ENCODE measurements at places on chromosomes 7 and 10. TPM values are rescaled to one million over a fixed set of nuclear protein-coding genes. Genes with fewer than 3 reads are reported as not detected.

GRCh38 chr7:148746135-148746534 lies 47.4 kb downstream of the CUL1 start:
- H3K4me1 ChIP-seq = no peaks in the 10 kb centered on the region
- no peak overlapping the region for H3K4me3 ChIP-seq
- H3K27me3 ChIP-seq = no peaks in the 10 kb centered on the region
- DNase-seq = no peak
- peaks cover 2% of the 10 kb centered on the region for H3K36me3 ChIP-seq

DNA sequence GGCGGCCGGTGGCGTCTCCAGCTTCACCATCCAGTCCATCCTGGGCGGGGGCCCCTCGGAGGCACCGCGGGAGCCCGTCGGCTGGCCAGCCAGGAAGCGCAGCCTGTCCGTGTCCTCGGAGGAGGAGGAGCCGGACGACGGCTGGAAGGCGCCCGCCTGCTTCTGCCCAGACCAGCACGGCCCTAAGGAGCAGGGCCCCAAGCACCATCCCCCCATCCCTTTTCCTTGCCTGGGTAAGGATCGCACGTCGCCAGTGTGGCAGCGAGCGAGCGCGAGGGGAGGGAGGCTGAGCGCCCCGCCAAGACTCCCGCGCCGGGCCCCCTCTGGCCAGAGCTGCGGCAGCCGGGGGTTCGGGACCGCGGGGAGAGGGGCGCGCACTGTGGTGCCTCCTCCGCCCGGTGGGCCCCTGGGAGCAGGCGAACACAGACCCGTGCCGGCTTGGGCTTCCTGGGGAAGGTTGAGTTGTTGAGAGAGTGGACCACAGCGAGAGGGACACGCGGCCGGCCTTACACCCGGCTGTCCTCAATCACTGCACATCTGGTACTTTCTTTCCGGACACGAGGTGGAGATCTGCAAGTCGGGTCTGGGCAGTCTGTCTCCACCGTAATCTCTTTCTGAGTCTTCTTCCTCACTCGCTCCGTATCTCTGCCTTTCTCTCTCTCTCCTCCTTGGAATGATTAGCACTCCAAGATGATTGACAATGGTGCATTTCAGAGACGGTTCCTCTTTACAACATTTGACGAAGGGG lies 652 bp downstream of the HMX2 start:
- no peaks in the 10 kb centered on the region for H3K4me1 ChIP-seq
- peak; percentile 24 for DNase-seq
- no peak overlapping the region for H3K27ac ChIP-seq
- peaks cover 76% of the 10 kb centered on the region for H3K27me3 ChIP-seq

The NANOS1 gene
- total RNA-seq = 1.1 TPM

- H3K27me3 ChIP-seq = no peaks in the 10 kb centered on the region
- DNase-seq = no peak
- no peaks in the 10 kb centered on the region for H3K36me3 ChIP-seq
- H3K27ac ChIP-seq = no peak overlapping the region
- H3K4me3 ChIP-seq = no peak overlapping the region
- H3K4me1 ChIP-seq = peaks cover under 1% of the 10 kb centered on the region
Observed at GRCh38 chr10:69692267-69692666, 62.2 kb downstream of the FAM241B start.

- peaks cover under 1% of the 10 kb centered on the region for H3K36me3 ChIP-seq
- H3K4me1 ChIP-seq = no peaks in the 10 kb centered on the region
- no peak for DNase-seq
- H3K27ac ChIP-seq = no peak overlapping the region
- H3K27me3 ChIP-seq = no peaks in the 10 kb centered on the region
Observed at GRCh38 chr7:77783545-77783944, 14.7 kb downstream of the TMEM60 start.

- no peaks in the 10 kb centered on the region for H3K27me3 ChIP-seq
- no peaks in the 10 kb centered on the region for H3K4me1 ChIP-seq
- no peak overlapping the region for H3K27ac ChIP-seq
- H3K4me3 ChIP-seq = no peak overlapping the region
- H3K36me3 ChIP-seq = no peaks in the 10 kb centered on the region
- no peak for DNase-seq
Observed at GRCh38 chr10:88735661-88736060, 24.2 kb upstream of the LIPN start.

- H3K27me3 ChIP-seq = no peaks in the 10 kb centered on the region
- no peak overlapping the region for H3K27ac ChIP-seq
- H3K4me3 ChIP-seq = no peak overlapping the region
- no peaks in the 10 kb centered on the region for H3K36me3 ChIP-seq
- H3K4me1 ChIP-seq = peaks cover 4% of the 10 kb centered on the region
- DNase-seq = no peak
Observed at GRCh38 chr7:47937711-47938573, 10.3 kb downstream of the PKD1L1 start.

The SPDYE1 gene
- not detected for total RNA-seq

DNA sequence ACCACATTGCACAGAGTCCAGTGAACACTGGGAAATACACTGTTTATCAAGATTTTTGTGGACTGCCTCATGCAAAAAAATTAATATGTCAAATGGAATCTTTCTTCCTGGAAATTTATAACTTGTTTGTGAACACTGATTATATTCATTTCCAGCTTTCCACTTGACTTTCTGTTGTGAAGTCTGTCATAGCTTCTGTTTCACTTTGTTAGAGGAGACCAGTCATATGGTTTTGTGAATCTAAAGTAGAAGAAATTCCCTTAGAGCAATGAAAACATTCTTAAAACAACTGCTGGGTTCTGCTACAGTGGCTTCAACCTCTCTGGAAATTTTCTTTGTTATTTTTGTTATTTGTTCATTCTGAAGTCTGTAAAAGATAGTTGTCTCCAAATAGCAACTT lies 349.5 kb upstream of the NFE2L3 start:
- H3K4me1 ChIP-seq = no peaks in the 10 kb centered on the region
- no peak for DNase-seq
- H3K36me3 ChIP-seq = no peaks in the 10 kb centered on the region
- no peak overlapping the region for H3K27ac ChIP-seq
- no peaks in the 10 kb centered on the region for H3K27me3 ChIP-seq

- no peaks in the 10 kb centered on the region for H3K36me3 ChIP-seq
- no peak overlapping the region for H3K4me3 ChIP-seq
- no peaks in the 10 kb centered on the region for H3K27me3 ChIP-seq
- H3K27ac ChIP-seq = no peak overlapping the region
- H3K4me1 ChIP-seq = no peaks in the 10 kb centered on the region
Observed at GRCh38 chr7:17026269-17026668, 144.5 kb upstream of the AGR3 start.

DNA sequence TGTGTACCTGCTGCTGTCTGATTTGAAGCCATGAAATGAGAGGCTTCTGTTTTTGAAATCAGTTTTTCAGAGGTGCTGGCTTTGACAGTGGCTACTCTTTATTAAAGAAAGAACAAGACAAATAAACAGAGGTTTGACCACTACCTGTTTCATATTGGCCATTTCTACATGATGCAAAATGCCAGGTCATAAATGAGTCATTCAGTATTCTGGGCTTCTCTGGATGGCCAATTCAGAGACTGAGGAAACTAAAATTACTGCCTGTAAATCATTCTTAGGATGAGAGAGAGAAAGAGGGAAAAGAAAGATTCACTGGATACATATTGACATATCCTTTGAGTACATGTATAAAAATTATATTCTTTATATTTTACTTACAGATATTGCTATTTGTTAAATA lies 303.3 kb upstream of the ETV1 start:
- no peaks in the 10 kb centered on the region for H3K27me3 ChIP-seq
- H3K4me1 ChIP-seq = no peaks in the 10 kb centered on the region
- H3K27ac ChIP-seq = no peak overlapping the region
- H3K4me3 ChIP-seq = no peak overlapping the region

The ZNF777 gene
- total RNA-seq = 12.9 TPM

DNA sequence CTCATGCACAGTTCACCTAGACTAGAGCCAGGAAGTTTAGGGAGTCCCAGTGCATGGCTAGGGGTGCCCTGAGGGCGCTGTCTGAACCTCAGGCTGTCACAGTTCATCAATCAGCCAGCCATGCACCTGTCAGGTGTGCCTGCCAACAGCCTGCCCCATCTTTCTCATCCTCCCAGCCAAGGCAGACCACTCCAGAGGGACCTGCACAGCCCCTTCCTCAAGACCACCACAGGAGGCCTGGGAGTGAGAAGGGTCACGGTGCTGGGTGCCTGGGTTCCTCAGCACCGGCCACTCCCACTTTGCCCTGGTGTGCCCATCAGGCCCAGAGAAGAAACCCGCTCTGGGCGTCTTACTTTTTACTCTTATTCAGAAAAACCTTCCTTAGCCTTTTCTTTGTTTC lies 8.4 kb downstream of the ATP6V1F start:
- no peak overlapping the region for H3K27ac ChIP-seq
- no peaks in the 10 kb centered on the region for H3K4me1 ChIP-seq
- H3K36me3 ChIP-seq = no peaks in the 10 kb centered on the region
- H3K4me3 ChIP-seq = no peak overlapping the region
- no peak for DNase-seq

GRCh38 chr7:41787651-41788350 lies 84.9 kb upstream of the INHBA start:
- no peaks in the 10 kb centered on the region for H3K27me3 ChIP-seq
- no peak overlapping the region for H3K4me3 ChIP-seq
- no peak overlapping the region for H3K27ac ChIP-seq
- peaks cover 2% of the 10 kb centered on the region for H3K4me1 ChIP-seq

The ST8SIA6 gene
- total RNA-seq = 0.91 TPM

- no peak overlapping the region for H3K4me3 ChIP-seq
- DNase-seq = no peak
- no peaks in the 10 kb centered on the region for H3K36me3 ChIP-seq
- peak overlapping the region; percentile 69 for H3K27ac ChIP-seq
Observed at GRCh38 chr7:139739863-139740597, 37.8 kb downstream of the HIPK2 start.

- no peaks in the 10 kb centered on the region for H3K4me1 ChIP-seq
- H3K4me3 ChIP-seq = no peak overlapping the region
- no peaks in the 10 kb centered on the region for H3K27me3 ChIP-seq
- no peaks in the 10 kb centered on the region for H3K36me3 ChIP-seq
Observed at GRCh38 chr10:113922787-113923570, 68.5 kb downstream of the NHLRC2 start.

- no peaks in the 10 kb centered on the region for H3K36me3 ChIP-seq
- peak overlapping the region; percentile 17 for H3K27ac ChIP-seq
- no peak for DNase-seq
- H3K4me3 ChIP-seq = no peak overlapping the region
Observed at GRCh38 chr10:58752665-58753064, 240.0 kb downstream of the BICC1 start.

The HIF1AN gene
- total RNA-seq = 40.6 TPM

DNA sequence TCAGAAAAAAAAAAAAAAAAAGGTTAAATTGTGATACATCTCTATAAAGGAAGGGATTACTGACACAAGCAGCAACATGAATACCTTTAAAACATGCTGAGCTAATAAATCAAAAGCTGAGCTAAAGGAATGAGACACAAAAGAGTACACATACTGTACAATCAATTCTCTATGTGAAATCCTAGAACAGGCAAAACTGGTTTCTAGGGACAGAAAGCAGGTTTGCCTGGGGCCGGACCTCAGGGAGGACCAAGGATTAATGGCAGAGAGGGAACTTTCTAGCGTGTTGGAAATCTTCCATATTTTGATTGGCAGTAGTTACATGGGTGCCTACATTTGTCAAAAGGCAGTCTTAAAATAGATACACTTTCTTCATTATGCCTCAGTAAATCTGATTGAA lies 52.5 kb downstream of the KLRG2 start:
- no peaks in the 10 kb centered on the region for H3K4me1 ChIP-seq
- H3K4me3 ChIP-seq = no peak overlapping the region
- H3K27ac ChIP-seq = no peak overlapping the region
- peak; percentile 16 for DNase-seq
- peaks cover 3% of the 10 kb centered on the region for H3K36me3 ChIP-seq
- no peaks in the 10 kb centered on the region for H3K27me3 ChIP-seq

GRCh38 chr10:21304198-21304597 lies 221.3 kb downstream of the SKIDA1 start:
- no peaks in the 10 kb centered on the region for H3K36me3 ChIP-seq
- H3K4me3 ChIP-seq = no peak overlapping the region
- H3K27me3 ChIP-seq = no peaks in the 10 kb centered on the region
- no peaks in the 10 kb centered on the region for H3K4me1 ChIP-seq

DNA sequence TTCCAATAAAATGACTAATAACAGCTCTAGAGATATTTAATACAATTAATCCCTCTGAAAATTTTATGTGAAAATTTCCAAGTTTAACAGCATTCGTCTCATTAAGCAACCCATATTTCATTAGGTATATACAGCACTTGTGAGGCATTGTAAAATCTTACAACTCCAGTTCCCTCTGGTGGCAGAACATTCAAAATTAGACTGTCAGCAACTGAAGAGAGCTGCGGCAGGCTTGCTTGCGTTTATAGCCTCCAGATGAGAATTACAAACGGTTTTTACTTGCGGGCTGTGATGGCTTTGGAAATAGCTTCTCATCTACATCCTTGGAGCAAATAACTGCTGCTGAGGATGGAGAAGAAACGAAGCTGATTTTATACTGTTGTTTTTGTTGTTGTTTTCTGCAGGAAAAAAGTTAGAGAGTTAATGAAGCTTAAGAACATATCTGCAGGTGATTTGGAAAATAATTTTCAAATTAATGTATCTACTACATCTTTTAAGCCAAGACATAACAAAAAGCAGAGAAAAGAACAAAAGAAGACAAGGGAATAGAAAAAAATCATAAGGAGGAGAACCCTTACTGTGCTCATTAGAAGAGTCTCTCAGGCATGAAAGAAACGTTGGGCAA lies 171.3 kb downstream of the MAGI2 start:
- H3K4me3 ChIP-seq = peak overlapping the region; percentile 38
- H3K27ac ChIP-seq = no peak overlapping the region
- H3K36me3 ChIP-seq = no peaks in the 10 kb centered on the region

GRCh38 chr7:115042596-115042995 lies 120.7 kb downstream of the MDFIC start:
- H3K4me1 ChIP-seq = no peaks in the 10 kb centered on the region
- no peaks in the 10 kb centered on the region for H3K27me3 ChIP-seq
- H3K4me3 ChIP-seq = no peak overlapping the region
- H3K36me3 ChIP-seq = no peaks in the 10 kb centered on the region
- H3K27ac ChIP-seq = no peak overlapping the region
- no peak for DNase-seq

- peak overlapping the region; percentile 29 for H3K27ac ChIP-seq
- H3K4me3 ChIP-seq = no peak overlapping the region
- no peaks in the 10 kb centered on the region for H3K27me3 ChIP-seq
- H3K36me3 ChIP-seq = no peaks in the 10 kb centered on the region
Observed at GRCh38 chr7:132276976-132277725, 299.1 kb downstream of the PLXNA4 start.

Measured in kidney (tissue), 22 donors.